ENCODE measurements at places on chromosomes 2 and 18. TPM values are rescaled to one million over a fixed set of nuclear protein-coding genes. Genes with fewer than 3 reads are reported as not detected.

STON1 gene
- 5.5 TPM for total RNA-seq

PTPN18 gene
- 16.3 TPM for total RNA-seq

SERPINB2 gene
- not detected for total RNA-seq

ST8SIA5 gene
- 0.75 TPM for total RNA-seq

- peaks cover 4% of the 10 kb centered on the region for H3K36me3 ChIP-seq
- no peak overlapping the region for H3K27ac ChIP-seq
- no peaks in the 10 kb centered on the region for H3K27me3 ChIP-seq
- DNase-seq: no peak
These were observed 28.3 kb downstream of the CYBRD1 start for GRCh38 chr2:171550613-171551012.

DNA sequence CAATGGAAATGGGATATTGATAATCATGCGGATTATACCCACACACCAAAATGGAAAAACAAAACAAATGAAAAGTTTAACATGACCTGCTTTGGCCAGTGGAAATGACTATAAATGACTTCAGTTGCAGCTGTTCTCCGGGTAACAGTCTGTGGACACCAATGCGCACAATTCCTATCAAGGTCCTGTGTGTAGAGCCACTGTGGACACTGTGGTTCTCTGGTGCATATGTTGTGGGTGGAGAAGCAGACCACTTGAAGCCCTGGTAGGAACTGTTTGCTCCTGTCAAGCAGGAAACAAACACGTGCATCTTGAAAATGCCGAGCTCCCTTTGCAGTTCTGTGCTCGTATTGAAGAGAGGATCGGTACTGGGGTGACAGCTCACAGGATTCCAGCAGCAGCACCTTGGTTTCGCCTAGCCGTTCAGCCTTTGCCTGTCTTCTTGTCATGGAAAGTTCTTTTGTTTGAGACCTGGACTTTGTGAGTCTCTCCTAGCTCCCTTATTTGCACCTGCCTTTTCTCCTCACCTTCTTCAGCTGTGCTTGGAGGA lies 32.9 kb downstream of the NCK2 start:
- no peak for DNase-seq
- H3K4me3 ChIP-seq: no peak overlapping the region
- H3K27me3 ChIP-seq: no peaks in the 10 kb centered on the region
- no peak overlapping the region for H3K27ac ChIP-seq
- no peaks in the 10 kb centered on the region for H3K4me1 ChIP-seq
- H3K36me3 ChIP-seq: peaks cover 2% of the 10 kb centered on the region

DNA sequence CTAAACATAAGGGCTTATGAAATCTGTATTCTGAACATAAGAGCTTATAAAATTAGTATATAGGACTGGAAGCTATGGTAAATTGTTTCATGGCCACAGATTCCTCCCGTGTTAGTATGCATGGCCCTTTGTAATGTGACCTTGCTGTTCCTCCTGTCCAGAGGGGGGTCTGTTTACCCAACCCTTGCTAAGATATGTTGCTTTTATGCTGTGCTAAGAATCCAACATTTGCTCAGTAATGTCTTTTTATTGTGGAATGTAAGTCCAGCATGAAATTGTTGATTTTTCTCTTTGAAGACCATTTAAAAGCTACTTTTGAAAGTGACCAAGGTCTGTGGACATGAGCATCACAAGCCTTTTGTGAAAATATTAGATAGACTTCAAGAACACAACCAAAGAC lies 485.4 kb downstream of the PARD3B start:
- no peaks in the 10 kb centered on the region for H3K4me1 ChIP-seq
- no peaks in the 10 kb centered on the region for H3K27me3 ChIP-seq
- DNase-seq: no peak
- no peak overlapping the region for H3K27ac ChIP-seq

Measured in H9 (cell line).